Nephron progenitor cell (in vitro differentiated cells): ENCODE measurements at places on chromosomes 7 and 10.

DNA sequence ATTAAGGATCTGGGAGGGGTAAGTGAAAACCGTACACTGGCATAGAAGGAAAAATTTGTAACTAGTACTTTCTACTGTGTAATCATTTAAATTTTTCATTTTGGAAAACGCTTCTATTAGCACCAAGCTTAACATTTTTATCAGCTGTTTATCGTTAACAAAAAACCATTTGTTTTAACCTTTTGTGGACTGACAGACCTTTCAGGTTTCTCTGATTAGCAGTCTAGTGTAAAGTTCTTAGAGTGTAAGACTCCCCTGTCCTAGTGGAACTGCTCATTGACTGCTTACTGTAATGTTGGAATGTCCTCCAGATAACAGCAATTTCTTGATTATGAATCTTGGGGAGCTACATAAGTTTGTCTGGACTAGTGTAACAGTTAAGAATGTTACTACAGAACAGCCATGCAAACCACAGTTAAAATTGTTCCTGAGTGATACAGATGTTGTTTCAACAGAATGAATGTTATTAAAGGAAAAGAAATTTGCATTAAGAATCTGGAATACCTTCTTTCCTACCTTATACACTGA is 2.0 kb downstream of the DBF4 start:
- H3K4me3 ChIP-seq, result peak overlapping the region; percentile 98
- H3K27ac ChIP-seq, result no peak overlapping the region
- peaks cover 4% of the 10 kb centered on the region for H3K27me3 ChIP-seq

DNA sequence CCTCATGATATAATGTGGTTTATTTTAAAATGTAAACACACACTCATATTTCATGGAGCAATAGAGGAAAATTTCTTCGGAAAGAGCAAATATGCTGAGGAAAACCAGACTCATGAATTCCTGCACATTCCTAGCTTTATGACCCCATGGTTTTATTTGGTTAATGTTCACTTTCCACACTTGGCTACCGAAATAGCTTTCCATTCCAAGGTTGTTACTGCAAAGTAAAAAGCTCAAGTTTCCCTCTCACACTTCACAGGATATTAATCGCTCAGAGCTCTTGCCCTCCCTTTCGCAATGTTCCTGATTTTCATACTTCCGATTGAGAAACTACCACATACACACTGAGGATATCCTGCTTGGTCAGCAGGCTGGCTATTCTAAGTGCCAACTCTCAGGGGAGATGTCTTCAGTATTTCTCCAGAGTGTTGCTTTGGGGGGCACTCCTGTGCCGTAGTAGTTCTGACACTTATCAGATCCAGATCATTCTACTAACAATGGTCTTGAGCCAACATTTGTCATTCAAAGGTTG is 77.5 kb upstream of the STEAP1B start:
- peaks cover 4% of the 10 kb centered on the region for H3K27me3 ChIP-seq
- H3K4me1 ChIP-seq, result peaks cover 21% of the 10 kb centered on the region
- peak overlapping the region; percentile 51 for H3K27ac ChIP-seq
- peaks cover 5% of the 10 kb centered on the region for H3K36me3 ChIP-seq

DNA sequence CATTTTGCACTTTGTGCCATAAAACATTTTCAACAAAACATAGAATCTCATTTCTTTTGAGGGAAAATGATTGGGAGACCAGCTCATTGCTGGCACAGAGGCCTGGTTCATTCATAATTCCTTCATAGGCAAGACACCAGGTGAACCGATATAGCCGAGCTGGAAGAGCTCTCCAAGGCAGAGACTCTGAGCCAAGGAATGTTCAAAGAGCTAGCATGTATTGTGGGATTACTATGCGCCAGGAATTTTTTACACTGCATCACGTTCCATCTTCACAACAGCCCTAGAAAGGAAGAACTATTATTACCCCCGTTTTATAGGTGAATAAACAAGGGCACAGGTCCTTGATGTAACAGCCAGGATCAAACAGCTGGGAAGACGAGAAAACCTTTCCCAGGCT is 2.1 kb upstream of the IL6 start:
- H3K4me1 ChIP-seq, result peaks cover 32% of the 10 kb centered on the region
- H3K36me3 ChIP-seq, result no peaks in the 10 kb centered on the region
- H3K27me3 ChIP-seq, result peaks cover 4% of the 10 kb centered on the region
- H3K4me3 ChIP-seq, result no peak overlapping the region
- H3K27ac ChIP-seq, result peak overlapping the region; percentile 77
- DNase-seq, result no peak

- no peaks in the 10 kb centered on the region for H3K4me1 ChIP-seq
- DNase-seq, result no peak
- no peak overlapping the region for H3K27ac ChIP-seq
These were observed 44.2 kb upstream of the PIK3AP1 start for GRCh38 chr10:96764425-96765060.

GRCh38 chr7:55977831-55978230 is 13.4 kb downstream of the NIPSNAP2 start:
- H3K4me1 ChIP-seq, result no peaks in the 10 kb centered on the region
- no peak for DNase-seq
- H3K36me3 ChIP-seq, result peaks cover 51% of the 10 kb centered on the region
- no peak overlapping the region for H3K27ac ChIP-seq
